Activated naive CD8-positive, alpha-beta T cell treated with anti-CD3 and anti-CD28 coated beads, Interleukin-2, amount 10 ng/mL, durations not matched to agents 7 days and 5 days (primary cell): ENCODE measurements at places on chromosomes 11 and 22.

DNA sequence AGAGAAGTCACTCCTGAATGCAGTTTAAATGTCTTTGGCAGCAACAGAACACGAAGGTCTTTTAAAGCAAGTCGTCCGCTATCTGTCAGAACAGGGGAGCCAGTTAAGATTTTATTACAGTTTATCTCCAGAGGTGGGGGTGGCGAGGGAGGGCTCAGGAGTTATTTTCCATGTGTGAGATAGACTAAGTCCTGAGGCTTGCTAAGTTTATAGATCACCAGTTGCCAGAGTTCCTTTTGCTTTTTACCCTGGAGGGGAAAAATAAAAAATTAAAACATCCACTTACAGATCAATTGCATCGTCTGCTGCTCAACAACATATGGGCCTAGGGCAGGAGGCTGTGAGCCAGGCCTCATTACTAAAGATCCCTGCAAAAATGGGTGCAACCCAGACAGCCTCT, 90.7 kb downstream of the SNX19 start:
- no peaks in the 10 kb centered on the region for H3K36me3 ChIP-seq
- no peak overlapping the region for H3K27ac ChIP-seq
- no peaks in the 10 kb centered on the region for H3K4me1 ChIP-seq
- H3K27me3 ChIP-seq: peaks cover 2% of the 10 kb centered on the region
- no peak for DNase-seq
- no peak overlapping the region for H3K4me3 ChIP-seq

GRCh38 chr11:113006896-113007445, 45.8 kb downstream of the NCAM1 start:
- peaks cover 8% of the 10 kb centered on the region for H3K27me3 ChIP-seq
- no peak for DNase-seq
- no peak overlapping the region for H3K4me3 ChIP-seq
- H3K27ac ChIP-seq: no peak overlapping the region
- H3K36me3 ChIP-seq: no peaks in the 10 kb centered on the region

DNA sequence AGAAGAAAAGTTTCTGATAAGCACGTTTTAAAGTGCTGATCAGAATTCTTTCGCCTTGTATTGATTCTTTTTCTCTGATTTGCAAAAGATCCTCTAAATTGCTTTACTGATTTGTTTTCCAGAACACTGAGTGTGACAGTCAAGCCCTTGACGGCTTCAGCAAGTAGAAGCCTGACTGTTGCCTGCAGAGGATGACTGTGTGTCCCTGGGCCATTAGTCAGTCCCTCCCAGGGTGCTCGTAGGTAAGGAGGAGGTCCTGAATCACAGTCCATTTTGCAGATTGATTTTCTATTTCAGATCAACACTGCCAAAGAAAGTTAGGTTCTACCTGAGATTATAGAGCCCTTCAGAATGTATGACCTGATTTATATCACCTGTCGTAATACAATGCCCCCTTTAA, 38.6 kb upstream of the POGLUT3 start:
- no peak overlapping the region for H3K27ac ChIP-seq
- H3K4me3 ChIP-seq: no peak overlapping the region
- peaks cover 3% of the 10 kb centered on the region for H3K36me3 ChIP-seq
- no peaks in the 10 kb centered on the region for H3K4me1 ChIP-seq
- no peak for DNase-seq

DNA sequence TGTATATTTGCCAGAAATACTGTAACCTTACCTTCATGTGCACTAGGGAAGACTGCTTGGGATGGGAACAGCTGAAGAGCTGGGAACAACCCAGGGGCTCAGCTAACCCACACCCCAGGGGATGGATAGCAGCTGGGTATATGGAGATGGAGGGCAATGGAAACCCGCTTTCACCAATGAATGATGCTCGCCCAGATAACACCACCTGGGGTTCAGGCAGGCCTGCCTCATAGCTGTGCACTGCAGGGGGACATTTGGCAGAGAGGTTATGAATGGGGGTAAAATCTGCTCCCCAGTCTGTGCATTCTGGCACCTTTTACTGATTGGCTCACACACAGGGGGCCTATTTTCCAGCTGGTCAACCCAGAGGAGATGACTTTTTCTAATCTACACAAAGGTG, 170.7 kb downstream of the CHST1 start:
- H3K36me3 ChIP-seq: no peaks in the 10 kb centered on the region
- H3K27ac ChIP-seq: no peak overlapping the region
- H3K27me3 ChIP-seq: peaks cover 37% of the 10 kb centered on the region
- H3K4me1 ChIP-seq: no peaks in the 10 kb centered on the region
- no peak overlapping the region for H3K4me3 ChIP-seq

- no peak overlapping the region for H3K27ac ChIP-seq
- H3K36me3 ChIP-seq: no peaks in the 10 kb centered on the region
- DNase-seq: no peak
- no peaks in the 10 kb centered on the region for H3K27me3 ChIP-seq
Measured at GRCh38 chr22:47294222-47294532, 531.7 kb downstream of the TBC1D22A start.

DNA sequence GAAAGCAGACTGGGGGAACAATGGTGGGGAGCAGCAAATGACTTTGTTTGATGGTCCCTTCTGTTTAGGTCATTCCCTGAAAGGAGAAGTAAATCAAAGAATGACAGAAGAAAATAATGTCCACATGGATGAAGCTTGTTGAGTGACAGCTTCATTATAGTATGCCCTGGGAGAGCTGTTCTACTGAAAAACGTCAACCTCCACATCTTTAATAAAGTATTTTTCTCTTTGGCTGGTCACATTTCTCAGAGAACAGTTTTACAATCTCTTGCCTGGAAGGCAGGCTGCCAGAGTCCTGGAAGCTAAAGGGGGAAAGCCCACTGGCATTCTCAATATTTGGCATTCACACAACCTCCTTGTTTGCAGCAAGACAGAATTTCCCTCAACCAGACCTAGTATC, 287.9 kb downstream of the SWAP70 start:
- no peak overlapping the region for H3K4me3 ChIP-seq
- DNase-seq: no peak
- H3K4me1 ChIP-seq: no peaks in the 10 kb centered on the region
- H3K27me3 ChIP-seq: no peaks in the 10 kb centered on the region

DNA sequence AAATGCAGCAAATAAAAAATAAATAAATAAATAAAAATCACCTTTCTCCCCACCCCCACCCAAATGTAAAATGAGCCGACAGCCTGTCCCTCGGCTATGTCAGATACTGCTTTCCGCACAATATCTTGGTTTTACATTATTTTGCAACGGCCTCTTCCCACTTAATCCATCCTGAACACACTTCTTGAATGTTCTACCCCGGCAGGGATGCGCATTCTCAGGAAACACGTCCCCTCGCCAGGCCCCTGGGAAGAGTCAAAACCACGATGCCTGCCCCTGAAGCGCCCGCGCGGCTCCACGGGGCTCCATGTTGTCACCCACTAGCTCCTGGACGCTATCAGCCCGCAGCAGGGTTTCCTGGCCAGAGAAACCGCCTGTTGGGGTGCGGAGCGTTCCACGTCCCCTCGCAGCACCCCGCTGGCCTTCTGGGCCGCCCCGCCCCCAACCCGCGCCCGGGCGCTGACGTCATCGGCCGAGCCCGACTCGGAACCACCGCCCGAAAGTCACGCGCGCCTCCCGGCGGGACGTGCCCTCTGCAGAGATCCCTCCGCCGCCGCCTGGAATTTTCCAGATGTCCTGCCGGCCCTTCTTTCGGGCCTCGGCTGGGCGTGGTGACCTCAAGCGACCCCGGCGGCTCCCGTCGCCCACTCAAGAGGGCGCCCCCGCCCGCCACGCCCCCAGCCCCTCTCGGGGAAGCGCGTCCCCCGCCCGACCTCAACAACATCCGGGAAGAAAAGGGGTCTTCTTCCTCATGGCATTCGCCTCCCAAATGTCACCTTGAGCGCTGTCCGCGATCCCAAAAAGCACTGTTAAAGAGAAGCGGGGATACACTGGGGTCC, 585 bp upstream of the NEAT1 start:
- peak overlapping the region; percentile 100 for H3K27ac ChIP-seq
- peaks cover 52% of the 10 kb centered on the region for H3K4me1 ChIP-seq
- H3K36me3 ChIP-seq: peaks cover 39% of the 10 kb centered on the region
- H3K27me3 ChIP-seq: peaks cover 2% of the 10 kb centered on the region

GRCh38 chr22:41181349-41182241, 23.5 kb upstream of the L3MBTL2 start:
- peaks cover 6% of the 10 kb centered on the region for H3K4me1 ChIP-seq
- H3K27me3 ChIP-seq: no peaks in the 10 kb centered on the region
- peaks cover 20% of the 10 kb centered on the region for H3K36me3 ChIP-seq
- DNase-seq: no peak
- H3K4me3 ChIP-seq: no peak overlapping the region
- no peak overlapping the region for H3K27ac ChIP-seq

DNA sequence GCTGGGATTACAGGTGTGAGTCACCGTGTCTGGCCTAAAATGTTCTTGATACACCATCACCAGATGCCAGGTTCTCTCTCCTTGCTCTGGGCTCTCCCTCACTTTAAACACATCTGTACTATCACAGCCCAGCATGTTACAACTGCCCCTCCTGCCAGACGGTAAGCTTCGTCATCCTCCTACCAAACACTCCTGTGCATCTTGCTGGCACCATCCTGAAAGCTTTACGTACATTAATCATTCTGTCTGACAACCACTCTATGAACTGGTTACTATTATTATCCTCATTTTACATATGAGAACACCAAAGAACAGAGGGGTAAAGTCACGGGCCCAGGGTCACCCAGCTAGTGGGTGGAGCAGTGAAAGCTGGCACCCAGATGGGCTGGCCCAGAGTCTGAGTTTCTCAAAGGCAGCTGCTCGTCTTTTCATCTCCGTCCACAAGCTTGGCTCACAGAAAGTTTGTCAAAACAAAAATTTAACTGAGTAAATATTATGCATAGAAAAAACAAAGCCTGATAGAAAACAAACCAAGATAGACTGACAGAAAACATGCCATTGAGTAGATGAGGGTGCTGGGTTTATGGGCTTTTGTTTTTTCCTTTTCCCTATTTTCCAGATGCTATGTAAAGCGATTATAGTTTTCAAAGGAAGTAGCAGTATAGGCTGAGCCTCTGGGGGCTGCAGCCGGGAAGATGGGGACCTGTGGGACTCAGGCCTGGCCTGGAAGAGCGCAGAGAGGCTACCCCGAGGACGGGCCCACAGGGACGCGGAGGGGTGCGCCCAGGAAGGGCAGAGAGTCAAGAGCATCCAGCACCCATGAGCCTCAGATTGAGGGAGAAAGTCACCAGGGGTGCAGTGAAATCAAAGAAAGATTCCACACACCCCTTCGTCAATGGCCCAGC, 9.5 kb downstream of the PLA2G6 start:
- peak; percentile 29 for DNase-seq
- H3K36me3 ChIP-seq: no peaks in the 10 kb centered on the region
- peak overlapping the region; percentile 85 for H3K27ac ChIP-seq
- H3K4me3 ChIP-seq: no peak overlapping the region
- peaks cover 41% of the 10 kb centered on the region for H3K4me1 ChIP-seq
- no peaks in the 10 kb centered on the region for H3K27me3 ChIP-seq

DNA sequence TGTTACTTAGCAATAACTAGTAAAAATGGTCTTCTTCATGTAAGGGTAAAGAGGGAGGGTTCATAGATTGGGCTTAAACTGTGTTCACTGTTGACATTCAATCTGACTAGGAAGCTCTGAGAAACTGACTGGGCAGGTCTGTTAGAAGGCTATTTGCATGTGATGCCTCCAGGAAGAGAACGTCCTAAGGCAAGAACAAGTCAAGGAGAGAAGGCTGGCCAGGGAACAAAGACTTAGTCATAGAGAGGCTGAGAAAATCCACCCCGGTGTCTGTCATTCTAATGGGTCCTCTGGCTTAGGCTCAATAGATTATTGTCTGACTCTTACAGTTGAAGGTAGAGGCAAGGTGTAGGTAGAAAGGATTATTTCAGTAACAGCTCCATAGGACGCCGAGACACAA, 50.3 kb upstream of the CD44 start:
- peaks cover 40% of the 10 kb centered on the region for H3K4me1 ChIP-seq
- H3K27me3 ChIP-seq: peaks cover 3% of the 10 kb centered on the region
- H3K27ac ChIP-seq: peak overlapping the region; percentile 36
- no peak overlapping the region for H3K4me3 ChIP-seq

DNA sequence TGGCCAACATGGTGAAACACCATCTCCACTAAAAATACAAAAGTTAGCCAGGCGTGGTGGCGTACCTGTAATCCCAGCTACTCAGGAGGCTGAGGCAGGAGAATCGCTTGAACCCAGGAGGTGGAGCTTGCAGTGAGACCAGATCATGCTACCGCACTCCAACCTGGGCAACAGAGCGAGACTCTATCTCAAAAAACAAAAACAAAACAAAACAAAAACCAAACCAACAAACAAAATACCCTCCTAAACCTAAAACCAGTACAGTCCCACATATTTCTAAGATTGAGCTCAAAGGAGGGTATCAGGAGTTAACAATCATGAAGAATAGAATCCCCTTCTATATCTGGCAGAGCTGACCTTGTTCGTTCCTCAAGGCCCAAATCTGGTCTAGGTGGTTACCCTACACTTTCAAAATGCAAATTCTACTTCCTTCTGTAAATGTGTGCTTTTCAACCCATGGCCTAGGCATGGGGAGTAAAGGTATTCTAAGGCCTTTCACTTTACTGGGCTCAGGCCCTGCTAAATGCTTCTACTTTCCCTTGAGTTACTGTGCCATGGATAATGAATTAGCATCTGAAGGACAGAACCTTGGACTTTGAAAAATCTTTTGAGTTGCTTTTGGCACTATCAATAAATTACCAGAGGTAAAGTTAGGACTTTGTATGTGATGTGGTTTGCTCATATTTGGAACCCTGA, 10.4 kb upstream of the PPP2R1B start:
- H3K4me1 ChIP-seq: peaks cover 1% of the 10 kb centered on the region
- H3K27me3 ChIP-seq: no peaks in the 10 kb centered on the region
- no peaks in the 10 kb centered on the region for H3K36me3 ChIP-seq
- no peak overlapping the region for H3K4me3 ChIP-seq
- H3K27ac ChIP-seq: no peak overlapping the region

DNA sequence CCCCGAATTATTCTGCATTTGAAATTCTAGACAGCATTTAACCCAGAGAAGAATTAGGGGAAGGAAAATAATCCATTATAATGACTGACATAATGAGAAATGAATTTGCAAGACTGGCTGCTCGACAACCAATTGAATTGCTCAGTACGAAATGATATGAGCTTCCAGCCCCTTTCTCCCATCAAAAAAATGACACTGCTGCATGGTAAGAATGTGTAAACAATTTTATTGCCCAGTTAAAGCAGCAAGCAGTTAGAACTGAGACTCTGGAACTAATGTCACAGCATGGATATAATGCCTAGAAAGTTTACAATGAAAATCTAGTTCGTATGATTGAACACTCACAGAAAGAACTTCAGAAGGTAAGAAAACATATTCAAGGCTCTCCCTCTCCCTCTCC, 24.7 kb upstream of the PCF11 start:
- H3K27me3 ChIP-seq: no peaks in the 10 kb centered on the region
- H3K36me3 ChIP-seq: no peaks in the 10 kb centered on the region
- H3K27ac ChIP-seq: no peak overlapping the region
- H3K4me3 ChIP-seq: no peak overlapping the region
- no peak for DNase-seq

GRCh38 chr11:78420255-78420764, 2.7 kb upstream of the GAB2 start:
- H3K36me3 ChIP-seq: peaks cover 3% of the 10 kb centered on the region
- no peak overlapping the region for H3K27ac ChIP-seq
- peaks cover 34% of the 10 kb centered on the region for H3K27me3 ChIP-seq
- H3K4me1 ChIP-seq: peaks cover 46% of the 10 kb centered on the region
- DNase-seq: peak; percentile 47
- peak overlapping the region; percentile 21 for H3K4me3 ChIP-seq
